ENCODE measurements at places on chromosomes 4 and X.

GRCh38 chr4:26557164-26557563 lies 26.7 kb upstream of the TBC1D19 start:
- no peak for DNase-seq

DNA sequence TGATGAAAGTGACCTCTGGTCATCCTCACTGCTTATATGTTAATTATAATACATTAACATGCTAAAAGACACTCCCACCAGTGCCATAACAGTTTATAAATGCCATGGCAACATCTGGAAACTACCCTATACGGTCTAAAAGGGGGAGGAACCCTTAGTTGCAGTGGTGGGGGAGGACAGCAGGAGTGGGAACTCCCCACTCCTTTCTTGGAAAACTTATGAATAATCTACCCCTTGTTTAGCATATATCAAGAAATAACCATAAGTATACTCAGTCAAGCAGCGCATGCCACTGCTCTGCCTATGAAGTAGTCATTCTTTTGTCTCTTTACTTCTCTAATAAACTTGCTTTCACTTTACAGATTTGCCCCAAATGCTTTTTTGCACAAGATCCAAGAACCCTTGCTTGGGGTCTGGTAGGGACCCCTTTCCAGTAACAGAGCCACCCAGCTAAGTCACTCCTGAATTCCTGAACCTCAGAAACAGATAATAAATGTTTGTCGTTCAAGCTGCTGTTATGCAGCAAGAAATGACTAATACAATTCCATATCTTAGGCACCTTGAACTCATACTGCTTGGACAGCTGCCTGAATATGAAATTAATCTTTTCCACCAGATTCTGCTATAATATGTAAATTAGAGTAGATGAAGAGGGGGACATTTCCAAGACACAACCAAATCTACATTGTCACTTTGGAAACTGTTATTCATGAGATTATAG lies 14.4 kb upstream of the REPS2 start:
- DNase-seq, result no peak

DNA sequence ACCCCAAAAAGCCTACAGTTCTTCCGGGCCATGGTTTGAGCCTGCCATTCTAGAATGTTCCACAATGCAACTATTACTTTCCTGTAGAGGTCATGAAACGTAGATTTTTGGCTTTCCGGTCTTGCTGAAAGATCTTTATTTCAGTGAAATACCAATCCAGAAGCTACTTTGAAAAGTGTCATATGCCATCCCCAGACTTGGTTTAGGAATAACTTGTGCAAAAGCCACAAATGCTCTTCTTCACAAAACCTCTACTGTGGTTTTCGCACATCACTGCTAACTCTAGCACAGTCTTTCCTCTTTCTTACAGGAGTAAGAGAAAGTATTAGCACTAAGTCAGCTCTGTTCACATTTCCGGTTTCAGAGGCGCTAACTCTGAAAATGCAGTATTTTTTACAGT lies 12.7 kb upstream of the CD40LG start:
- no peak for DNase-seq

DNA sequence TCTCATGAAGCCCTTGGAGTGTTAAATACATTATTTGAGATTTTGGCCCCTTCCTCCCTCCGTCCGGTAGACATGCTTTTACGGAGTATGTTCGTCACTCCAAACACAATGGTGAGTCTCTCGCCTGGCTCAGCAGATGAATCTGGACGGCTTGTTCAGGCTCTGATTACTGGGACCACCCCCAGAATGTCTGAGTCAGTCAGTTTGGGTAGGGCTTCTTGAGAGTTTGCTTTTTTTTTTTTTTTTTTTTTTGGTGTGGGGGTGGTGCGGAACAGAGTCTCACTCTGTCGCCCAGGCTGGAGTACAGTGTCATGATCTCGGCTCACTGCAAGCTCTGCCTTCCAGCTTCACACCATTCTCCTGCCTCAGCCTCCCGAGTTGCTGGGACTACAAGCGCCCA lies 62.4 kb upstream of the MSANTD1 start:
- no peak for DNase-seq

- no peak for DNase-seq
These were observed 183.5 kb upstream of the GALNTL6 start for GRCh38 chr4:171629737-171630136.

DNA sequence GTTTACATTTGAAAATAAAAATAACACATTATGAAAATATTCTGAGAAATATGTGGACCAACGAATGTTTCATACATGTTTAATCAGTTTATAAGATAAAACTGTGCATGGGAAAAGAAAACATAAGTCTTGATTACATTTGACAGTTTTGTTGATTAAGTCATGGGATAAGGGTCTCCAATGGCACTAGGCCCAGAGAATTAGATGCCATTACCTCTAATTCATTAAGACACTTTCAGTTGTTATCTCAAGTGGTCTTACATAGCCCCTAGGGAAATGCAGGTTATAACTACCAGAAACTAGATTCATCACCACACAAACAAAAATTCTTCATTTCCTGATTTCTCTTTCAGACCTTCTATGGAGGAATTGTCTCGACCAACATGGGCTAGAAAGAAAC lies 300.8 kb downstream of the PCDH7 start:
- no peak for DNase-seq

GRCh38 chr4:7027913-7028312 lies 15.3 kb upstream of the TADA2B start:
- DNase-seq, result no peak

DNA sequence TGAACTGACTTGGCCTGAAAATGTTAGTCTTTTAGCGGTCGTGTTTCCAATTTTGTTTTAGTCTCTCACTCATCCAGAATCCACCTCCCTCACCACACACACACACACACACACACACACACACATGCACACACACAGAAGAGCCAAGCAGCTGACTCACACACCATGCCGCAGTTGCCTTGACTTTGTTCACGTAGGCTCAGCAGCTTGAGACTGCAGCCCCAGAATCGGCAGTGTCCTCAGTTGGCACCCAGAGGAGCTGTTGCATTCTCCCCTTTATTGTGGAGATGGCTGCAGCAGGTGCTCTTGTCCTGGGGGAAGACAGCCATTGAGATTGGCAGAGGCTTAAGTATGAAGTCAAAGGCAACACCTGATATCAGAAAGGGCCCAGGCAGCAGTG lies 20.9 kb upstream of the XPNPEP2 start:
- no peak for DNase-seq

GRCh38 chr4:106830879-106831278 lies 205.2 kb downstream of the DKK2 start:
- DNase-seq, result no peak

- DNase-seq, result no peak
These were observed 52.7 kb downstream of the DCLK2 start for GRCh38 chr4:150130933-150131332.

DNA sequence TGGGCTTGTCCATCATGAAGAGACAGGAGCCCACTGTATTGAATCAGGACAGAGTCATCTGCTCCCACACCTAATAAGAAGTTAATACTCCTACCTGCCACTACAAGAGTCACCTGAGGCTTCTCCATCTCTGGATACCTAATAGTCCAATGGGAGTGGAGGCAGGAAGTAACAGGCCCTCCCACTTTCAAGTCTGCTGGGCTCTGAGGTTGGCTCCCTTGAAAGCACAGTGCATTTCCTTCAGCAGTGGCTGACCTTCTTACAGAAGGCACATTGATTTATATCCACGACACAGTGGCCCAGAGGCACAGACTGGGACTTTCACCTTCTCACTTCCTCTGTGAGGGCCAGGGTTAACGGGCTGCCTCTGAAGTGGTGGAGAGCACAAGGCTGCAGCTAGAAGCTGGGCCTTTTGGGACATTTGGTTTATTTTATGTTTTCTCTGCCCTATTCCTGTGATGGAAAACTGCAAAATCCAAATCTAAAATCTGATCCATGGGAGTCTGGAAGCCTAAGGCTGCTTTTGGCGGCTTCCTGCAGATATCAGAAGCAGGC lies 38.1 kb downstream of the FRG2 start:
- DNase-seq, result no peak

DNA sequence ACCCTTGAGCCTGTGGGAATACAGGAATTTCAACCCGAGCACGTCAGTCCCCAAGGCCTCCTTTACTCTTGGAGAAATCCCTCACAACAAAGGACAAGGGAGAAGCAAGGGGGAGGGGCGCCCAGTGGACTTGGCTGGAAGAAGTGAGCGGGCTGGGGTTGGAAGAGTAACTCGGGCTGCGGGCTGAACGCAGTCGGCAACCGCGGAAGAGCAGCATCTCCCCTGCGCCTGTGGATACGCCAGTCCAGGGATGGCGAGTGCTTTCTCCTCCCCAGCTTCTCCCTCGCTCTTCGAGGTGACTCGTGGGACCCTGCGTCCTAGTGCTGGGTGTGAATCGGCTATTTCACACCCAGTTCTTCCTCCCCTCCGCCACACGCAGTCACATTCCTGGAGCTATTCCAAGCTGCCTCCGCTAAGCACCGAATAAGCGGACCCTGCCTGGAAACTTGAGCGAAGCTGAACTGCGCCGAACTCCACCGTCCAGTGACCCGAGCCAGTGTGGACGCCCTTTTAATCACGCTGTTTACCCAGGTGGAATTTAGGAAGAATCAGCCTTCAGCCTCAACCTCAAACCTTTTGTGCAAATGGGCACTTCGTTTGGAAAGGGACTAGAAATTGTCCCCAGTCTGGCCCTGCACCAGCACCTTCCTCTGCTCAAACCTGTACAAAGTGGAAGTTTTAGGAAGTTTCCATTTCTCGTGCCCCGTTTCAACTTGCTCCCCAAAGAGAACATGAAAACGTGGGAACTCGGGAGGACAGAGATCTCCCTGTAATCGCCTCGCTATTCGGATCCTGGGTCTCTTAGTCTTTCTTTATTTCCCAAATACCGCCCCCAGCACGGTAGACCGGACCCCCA lies 64.3 kb upstream of the WDR17 start:
- no peak for DNase-seq

DNA sequence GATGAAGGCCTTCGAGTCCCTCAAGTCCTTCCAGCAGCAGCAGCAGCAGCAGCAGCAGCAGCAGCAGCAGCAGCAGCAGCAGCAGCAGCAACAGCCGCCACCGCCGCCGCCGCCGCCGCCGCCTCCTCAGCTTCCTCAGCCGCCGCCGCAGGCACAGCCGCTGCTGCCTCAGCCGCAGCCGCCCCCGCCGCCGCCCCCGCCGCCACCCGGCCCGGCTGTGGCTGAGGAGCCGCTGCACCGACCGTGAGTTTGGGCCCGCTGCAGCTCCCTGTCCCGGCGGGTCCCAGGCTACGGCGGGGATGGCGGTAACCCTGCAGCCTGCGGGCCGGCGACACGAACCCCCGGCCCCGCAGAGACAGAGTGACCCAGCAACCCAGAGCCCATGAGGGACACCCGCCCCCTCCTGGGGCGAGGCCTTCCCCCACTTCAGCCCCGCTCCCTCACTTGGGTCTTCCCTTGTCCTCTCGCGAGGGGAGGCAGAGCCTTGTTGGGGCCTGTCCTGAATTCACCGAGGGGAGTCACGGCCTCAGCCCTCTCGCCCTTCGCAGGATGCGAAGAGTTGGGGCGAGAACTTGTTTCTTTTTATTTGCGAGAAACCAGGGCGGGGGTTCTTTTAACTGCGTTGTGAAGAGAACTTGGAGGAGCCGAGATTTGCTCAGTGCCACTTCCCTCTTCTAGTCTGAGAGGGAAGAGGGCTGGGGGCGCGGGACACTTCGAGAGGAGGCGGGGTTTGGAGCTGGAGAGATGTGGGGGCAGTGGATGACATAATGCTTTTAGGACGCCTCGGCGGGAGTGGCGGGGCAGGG lies 568 bp downstream of the HTT start:
- peak; percentile 62 for DNase-seq

- no peak for DNase-seq
These were observed 11.8 kb downstream of the TMEM31 start for GRCh38 chrX:103722505-103722904.

DNA sequence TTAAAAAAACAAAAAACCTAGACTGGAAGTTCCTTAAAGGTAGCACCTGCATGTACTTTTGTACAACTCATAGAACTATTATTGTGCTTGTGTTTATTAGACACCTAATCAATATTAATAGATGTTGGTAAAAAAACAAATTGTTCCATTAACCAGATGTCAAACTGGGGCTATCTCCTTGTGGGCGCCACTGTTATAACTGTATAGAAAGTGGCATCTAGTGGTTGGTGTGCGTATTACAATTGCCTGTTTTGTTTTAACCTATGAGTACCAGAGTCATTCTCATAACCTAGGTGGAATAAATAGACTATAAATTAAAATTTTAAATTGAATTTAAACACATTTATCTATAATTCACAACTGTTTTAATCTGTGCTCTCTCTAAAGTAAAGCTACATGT lies 97.4 kb downstream of the COL4A5 start:
- DNase-seq, result no peak

DNA sequence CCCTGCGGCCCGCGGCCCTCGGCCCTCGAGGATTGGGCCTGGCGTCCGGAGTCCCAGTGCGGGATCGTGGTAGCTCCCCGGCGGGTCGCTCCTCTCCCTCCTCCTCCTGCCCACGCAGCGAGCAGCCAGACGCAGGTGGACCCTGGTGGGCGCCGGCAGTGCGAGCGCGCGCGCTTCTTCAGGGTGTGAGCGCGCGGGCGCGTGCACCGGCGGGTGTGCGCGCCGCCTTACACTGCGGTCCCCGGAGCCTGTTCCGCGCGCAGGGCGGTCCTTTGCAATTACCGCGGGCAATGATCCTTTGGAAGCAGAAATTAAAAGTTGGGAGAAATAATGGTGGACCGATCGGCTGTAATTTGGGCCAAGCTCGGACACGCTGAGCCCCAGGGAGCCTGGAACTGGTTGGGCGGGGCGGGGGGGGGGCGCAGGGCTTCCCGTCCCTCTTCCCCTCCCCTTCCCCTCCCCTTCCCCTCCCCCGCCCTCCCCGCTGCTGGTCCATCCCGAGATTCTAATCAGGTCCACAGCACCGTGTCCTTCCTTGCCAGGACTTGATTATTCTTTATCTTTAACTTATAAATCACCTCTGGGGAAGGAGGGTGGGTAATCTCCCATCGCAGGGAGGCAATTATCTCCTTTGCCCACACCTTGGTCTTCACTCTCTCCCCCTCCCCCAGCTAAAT lies 1.6 kb upstream of the NKX1-1 start:
- no peak for DNase-seq

DNA sequence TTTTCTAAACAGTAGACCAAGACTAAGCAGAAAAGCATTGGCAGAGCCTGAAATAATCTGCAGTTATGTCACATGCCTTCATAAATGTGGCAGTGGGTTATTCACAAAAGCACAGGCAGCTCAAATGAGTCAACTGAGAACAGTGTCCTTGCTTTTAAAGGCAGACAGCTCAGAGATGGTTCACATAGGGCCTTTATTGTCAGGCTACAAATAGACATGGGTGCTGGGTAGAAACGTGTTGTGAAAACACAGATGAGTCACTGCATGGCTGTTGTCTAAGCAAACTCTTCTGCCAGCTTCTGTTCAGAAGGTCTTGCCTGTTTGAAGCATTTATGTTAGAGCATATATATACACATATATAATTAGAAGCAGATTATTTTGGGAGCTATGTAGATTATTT lies 118.0 kb downstream of the SLC4A4 start:
- DNase-seq, result no peak
